WERI-Rb-1 (cell line): ENCODE measurements at places on chromosomes 5 and 9.

DNA sequence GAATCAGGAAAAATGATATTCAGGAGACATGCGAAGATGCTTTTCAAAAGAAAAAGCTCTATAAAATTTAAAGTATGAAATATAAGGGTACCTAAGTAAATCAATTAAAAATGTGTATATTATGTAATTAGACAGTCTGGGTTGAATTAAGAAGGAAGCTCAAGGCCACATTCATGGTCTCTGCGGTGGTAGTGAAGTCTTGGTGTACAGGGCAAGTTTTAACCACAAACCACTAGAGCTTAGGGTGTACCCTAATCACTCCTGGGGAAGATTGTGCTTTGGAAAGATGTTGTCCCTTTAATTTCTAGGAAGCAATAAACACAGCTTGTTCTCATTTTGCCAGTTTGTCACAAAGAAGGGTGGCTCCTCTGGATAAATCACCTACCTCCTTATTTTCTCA lies 287.2 kb upstream of the ZNF608 start:
- no peak for DNase-seq

GRCh38 chr9:108022246-108022935 lies 532.8 kb upstream of the KLF4 start:
- DNase-seq, result no peak

DNA sequence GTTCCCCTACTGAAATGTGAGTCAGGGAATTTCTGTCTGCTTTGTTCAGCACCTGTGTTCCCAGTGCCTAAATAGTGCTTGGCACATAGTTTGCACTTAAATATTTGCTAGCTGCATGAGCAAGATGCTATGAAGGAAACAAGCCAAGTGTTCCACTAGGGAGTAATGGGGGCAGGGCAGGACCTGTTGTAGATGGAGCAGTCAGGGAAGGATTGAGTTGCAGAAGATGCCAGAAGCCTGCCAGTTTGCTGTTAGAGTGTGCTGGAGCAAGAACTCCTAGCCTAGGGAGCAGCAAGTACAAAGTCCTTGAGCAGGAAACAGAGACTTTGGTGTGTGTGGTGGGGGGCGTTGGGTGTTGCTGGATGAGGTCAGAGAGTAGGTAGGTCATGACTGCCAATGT lies 87.5 kb downstream of the DAB2IP start:
- no peak for DNase-seq

- no peak for DNase-seq
These were observed 34.8 kb upstream of the TMC1 start for GRCh38 chr9:72486594-72486955.

GRCh38 chr5:51386916-51387883 lies 4.0 kb downstream of the ISL1 start:
- no peak for DNase-seq

GRCh38 chr9:31677415-31677814 lies 707.0 kb upstream of the ACO1 start:
- no peak for DNase-seq
